NCI-H2081 (cell line): ENCODE measurements at places on chromosomes 6 and 20.

DNA sequence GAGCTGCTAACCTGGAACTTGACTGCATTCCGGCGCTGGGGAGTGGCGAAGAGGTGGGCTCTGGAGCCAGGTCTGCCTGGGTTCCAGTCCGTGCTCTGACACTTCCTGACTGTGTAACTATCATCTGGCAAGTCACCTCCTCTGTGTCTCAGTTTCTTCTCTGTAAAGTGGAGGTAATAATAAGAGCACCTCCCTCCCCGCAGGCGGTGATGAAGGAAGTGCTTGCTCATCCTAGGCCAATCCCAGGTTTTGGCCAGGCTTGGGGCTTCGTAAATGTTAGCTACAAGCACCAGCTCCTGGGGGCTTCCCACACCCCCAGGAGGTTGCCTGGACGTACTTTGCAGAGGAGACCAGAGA lies 32.8 kb downstream of the SNAI1 start:
- DNase-seq, result no peak

DNA sequence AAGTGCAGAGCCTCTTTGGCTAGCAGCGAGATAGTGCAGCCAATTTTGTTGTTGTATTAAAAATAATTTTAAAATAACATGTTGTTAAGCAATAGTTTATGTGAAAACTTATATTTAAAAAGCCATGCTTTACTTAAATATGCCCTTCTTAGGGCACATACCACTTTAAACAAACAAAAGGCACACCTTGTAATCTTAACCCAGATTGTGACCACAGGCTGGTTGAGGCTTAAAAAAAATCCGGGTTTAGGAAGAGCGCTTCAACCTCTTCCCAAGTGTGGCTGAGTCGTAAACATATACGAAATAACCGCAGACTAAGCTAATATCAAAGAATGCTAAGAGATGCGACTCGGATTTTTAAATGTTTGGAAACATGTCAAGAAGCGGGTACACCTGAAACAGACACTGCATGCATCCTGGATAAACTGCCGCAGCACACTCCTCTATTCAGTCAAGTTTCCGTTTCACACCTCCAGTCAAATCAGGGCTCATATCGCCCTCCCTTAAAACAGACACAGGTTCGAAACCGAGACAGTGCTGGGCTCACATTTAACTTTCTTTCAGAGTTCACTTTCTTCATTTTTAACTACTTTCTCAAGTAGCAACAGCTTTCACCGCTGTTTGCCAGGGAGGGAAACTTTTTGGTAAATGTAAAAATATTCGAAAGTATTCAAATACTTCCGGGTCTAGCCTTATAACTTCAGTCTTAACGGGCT lies 1.5 kb downstream of the DEK start:
- DNase-seq, result peak; percentile 43

GRCh38 chr6:144134737-144135136 lies 15.6 kb upstream of the STX11 start:
- no peak for DNase-seq

GRCh38 chr20:7155282-7155681 lies 387.8 kb downstream of the BMP2 start:
- peak; percentile 80 for DNase-seq

DNA sequence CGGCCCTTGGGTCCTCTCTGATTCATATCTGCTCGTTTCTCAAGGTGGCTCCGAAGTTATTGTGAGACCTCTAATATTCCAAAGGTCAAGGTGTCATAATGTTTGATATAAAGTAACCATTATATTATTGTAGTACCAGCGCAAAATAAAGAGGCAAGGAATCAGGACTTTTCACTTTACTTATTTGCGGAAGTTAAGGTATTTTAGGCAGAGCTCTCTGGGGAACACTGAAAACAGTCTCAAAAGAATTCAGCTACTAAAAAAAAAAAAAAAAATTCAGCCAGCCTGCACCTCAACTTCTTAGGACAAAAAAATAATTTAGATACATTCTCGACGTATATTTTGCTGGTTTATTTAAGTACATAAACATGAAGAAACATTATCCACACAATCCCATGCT lies 2.4 kb downstream of the OSER1 start:
- DNase-seq, result no peak

- DNase-seq, result no peak
Measured at GRCh38 chr20:10795286-10796026, 121.7 kb upstream of the JAG1 start.

GRCh38 chr6:113082745-113083144 lies 735.6 kb downstream of the RFPL4B start:
- no peak for DNase-seq

DNA sequence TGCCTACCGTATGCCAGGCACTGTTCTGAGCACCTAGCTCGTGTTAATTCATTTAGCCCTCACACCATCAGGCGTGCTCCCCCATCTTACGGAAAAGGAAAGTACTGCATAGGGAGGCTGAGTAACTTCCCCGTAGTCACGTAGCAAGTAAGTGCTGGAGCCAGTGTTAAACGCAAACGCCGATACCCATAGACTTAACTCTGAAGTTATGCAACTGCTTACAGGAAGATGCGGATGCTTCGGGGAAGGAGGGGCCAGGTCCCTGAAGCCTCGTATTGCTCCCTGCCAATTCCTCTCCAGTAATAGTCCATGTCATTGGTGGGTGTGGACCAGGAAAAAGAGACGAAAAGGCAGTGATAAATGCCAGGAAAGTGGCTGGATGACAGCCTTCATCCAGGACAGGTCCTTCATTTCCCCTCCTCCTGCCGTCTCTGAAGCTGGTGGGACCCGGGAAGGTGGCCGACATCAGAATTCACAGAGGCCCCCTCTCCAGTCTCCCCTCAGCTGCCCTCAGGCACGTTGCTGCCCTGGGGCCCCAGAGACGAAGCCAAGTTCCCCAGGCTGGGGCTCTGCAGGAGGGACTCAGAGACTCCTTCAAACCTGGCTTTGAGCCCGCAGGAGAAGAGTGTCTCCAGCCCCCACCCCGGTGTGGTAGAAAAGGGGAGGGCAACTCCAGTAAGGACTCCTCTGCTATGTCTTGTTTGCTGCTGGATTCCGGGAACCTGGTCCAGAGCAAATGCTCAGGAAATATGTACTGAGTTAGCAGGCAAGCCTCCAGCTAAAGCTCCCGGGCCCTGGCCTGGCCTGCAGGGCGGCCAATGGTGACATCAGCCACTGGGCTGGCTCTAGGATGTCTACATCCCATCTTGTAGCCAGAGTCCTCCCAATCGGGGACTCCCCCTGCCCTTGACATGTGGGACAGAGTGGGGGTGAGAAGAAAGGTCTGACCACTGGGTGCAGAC lies 37.8 kb downstream of the RAB44 start:
- DNase-seq, result no peak

DNA sequence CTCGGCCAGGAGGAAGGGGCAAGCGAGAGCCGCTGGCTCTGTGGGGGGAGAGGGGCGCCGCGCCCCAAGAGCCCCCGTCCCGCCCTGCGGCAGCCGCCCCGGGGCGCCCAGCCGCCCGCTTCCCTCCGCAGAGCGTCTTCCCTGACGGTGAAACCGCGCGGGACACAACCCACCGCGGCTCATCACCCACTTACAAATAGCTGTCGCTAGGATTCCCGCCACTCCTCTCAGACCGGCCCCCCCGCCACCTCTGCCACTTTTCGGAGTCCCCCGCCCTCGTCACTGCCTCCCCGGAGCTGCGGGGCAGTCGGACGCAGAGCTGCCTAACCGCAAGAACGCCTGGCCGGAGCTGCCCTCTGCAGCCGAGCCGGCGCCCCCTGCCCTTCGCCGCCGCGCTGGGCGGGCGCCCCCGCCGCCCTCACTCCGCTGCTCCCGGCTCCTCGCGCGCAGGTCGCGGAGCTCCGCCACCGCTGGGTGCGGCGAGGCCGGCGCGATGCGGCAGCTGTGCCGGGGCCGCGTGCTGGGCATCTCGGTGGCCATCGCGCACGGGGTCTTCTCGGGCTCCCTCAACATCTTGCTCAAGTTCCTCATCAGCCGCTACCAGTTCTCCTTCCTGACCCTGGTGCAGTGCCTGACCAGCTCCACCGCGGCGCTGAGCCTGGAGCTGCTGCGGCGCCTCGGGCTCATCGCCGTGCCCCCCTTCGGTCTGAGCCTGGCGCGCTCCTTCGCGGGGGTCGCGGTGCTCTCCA lies at the start of gene SLC35D3:
Gene SLC35D3 (plus strand): TSS at position 366 of the 749 bp plus-strand sequence. CDS start 128 bp downstream, at position 494.
- peak; percentile 57 for DNase-seq

GRCh38 chr20:31633339-31633914 lies 4.3 kb upstream of the COX4I2 start:
- DNase-seq, result no peak

DNA sequence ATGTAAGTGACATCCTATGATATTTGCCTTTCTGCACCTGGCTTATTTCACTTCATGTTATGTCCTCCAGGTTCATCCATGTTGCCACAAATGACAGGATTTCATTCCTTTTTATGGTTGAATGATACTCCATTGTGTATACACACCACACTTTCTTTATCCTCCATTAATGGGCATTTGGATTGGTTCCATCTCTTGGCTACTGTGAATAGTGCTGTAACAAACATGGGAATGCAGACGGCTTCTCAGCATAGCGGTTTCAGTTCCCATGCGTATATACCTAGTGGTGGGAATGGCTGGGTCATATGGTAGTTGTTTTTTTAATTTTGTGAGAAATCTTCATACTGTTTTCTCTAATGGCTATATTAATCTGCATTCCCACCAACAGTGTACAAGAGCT lies 14.8 kb downstream of the MTHFD1L start:
- DNase-seq, result no peak

DNA sequence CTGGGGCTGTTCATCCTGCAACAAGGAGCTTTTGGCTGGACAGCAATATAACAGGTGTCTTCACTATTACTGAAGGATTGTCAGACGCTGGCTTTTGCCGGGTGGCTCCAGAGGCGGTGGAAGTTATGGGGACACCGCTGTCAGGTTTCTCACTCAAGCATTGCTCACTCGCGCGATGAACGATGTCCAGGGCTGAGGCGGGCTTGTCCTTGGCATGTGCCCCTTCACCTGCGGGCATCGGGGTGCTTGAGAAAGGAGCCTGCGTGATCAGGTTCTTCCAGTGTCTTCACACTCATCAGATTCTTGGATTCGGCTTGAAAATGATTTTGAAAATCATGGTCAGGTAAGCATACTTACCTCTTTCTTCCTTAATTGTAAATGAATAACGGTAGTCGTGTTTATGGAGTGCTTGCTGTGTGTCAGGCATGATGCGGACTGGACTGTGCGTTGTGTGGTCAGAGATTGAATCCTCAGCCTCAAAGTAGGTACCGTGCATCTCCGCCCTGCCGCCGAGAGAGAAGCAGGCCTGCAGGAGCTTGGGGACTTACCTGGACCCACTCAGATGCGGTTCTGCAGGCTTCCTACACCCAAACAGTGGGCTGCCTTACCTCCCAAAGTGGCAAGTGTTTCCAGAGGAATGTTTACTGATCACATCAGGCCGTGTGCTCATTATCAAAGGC lies 18.3 kb upstream of the PYGB start:
- no peak for DNase-seq

DNA sequence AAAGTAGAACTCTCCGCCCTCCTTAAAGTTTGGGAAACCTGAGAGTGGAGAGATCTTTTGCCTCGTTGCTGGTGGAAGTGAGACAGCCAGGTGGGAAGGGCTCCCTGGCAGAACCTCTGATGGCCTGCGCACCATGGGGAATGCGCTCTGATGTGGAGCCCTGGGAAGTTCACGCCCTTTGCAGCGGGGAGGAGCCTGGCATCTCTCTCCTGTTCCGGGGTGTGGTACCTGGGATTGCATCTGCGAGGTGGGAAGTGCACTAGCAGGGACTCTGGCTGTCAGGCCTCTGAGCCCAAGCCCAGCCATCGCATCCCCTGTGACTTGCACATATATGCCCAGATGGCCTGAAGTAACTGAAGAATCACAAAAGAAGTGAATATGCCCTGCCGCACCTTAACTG lies 159.8 kb downstream of the AKAP7 start:
- no peak for DNase-seq

GRCh38 chr6:166057431-166057830 lies 110.2 kb downstream of the TBXT start:
- DNase-seq, result no peak

DNA sequence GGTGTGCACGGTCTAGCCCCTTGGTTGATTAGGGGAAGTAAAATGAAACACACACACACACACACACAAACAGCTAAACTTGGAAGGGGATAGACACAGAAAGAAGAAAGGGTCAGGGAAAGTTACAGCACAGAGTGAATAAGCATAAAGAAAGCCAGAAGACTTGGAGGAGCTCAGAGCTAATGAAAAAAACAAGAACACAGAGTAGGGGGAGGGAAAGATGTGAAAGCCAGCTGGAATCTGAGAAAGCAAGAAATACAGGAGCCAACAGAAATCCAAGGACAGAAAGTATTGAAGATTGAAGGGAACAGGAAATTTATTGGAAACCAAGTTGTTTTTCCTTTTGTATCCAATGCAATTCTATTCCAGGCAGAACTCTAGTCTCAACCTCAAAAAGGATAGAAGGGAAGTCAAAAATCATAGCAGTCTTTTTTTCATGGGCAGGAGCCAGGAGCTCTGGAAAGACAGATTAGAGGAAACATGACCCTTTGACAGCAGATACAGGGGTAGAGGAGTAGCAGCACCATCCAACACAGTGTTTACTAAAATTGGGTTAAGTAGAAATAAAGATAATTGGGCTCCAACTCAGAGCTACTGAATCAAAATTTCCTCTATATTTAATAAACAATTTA lies 10.1 kb downstream of the HMGCLL1 start:
- no peak for DNase-seq

- no peak for DNase-seq
Measured at GRCh38 chr6:89387516-89388201, 24.4 kb downstream of the RRAGD start.

DNA sequence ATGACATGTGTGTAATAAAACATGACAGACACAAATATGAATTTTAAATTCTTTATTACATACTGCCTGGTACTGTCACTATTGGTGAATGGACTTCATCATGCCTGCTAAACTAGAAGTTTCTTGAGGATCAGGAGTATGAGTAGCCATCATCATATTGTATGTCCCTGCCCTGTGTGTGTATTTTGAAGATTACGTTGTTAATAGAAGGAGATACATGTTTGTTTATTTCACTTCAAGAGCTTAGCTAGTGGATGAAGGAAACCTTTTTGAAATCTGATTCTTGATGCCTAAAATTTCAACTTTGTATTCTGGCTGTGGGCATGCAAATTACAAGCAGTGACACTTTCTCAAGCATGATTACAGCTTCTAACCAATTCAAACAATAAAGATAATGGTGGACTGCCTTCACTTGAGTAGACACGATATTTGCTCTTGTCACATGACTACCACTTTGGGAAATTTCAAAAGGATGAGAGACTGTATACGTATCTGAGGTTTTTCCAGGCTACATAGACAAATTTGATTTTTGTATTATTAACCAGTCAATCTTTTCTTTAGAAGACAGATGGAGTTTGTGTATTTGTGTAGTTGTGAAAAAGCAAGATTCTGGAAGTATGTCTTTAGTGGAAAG lies 3.5 kb downstream of the TBPL1 start:
- DNase-seq, result no peak

DNA sequence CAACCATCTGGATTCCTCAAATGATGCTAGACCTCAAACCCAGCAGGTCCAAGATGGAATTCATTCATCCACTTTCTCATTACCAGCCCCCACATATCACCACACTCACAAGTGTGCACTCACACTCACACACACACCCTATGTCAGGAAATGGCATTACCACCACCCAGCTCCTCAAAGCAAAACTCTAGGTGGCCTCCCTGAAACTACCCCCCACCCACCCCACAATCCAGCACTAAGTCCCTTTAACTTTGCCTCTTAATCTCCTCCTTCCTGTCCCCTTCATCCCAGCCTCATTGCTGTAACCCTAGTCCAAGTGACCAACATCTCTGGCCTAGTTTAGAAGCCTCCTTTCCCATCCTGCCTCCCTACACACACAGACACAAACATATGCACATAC lies 109.4 kb downstream of the TNFAIP3 start:
- no peak for DNase-seq
